PC-9 (cell line): ENCODE measurements at places on chromosomes 4 and X. TPM values are rescaled to one million over a fixed set of nuclear protein-coding genes. Genes with fewer than 3 reads are reported as not detected.

DNA sequence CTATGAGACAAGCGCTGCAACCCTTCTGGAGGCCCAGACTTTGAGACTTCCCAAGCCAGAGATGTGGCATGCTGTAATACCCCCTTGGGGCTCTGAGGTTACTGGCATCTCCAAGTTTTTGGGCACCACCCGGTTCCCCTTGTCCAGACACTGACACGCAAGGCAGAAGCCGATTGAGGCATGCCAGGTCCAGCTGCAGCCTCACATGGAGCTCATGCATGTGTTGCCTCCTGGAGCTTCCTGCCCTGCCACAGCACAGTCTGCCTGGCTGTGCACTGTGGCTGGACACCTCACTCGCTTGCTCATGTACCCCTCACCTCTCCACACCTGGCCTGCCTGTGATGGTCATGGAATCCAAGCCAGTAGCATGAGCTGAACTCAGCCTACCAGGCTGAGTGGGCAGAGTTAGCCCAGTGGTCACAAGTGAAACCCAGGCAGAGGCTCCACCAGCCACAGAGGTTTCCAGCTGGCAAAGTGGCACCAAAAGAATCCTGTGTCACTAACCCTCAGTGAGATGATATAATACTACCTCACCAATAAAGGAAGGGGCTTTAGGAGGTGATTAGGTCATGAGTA lies 789.2 kb upstream of the INTU start:
- H3K4me3 ChIP-seq: no peak overlapping the region
- H3K27ac ChIP-seq: no peak overlapping the region
- DNase-seq: no peak
- H3K4me1 ChIP-seq: no peaks in the 10 kb centered on the region
- H3K36me3 ChIP-seq: no peaks in the 10 kb centered on the region

- DNase-seq: no peak
- H3K27ac ChIP-seq: no peak overlapping the region
- peaks cover 7% of the 10 kb centered on the region; the same call in 1 of the 2 replicates for H3K36me3 ChIP-seq
Observed at GRCh38 chr4:48570646-48571220, 80.7 kb downstream of the ZAR1 start.

DNA sequence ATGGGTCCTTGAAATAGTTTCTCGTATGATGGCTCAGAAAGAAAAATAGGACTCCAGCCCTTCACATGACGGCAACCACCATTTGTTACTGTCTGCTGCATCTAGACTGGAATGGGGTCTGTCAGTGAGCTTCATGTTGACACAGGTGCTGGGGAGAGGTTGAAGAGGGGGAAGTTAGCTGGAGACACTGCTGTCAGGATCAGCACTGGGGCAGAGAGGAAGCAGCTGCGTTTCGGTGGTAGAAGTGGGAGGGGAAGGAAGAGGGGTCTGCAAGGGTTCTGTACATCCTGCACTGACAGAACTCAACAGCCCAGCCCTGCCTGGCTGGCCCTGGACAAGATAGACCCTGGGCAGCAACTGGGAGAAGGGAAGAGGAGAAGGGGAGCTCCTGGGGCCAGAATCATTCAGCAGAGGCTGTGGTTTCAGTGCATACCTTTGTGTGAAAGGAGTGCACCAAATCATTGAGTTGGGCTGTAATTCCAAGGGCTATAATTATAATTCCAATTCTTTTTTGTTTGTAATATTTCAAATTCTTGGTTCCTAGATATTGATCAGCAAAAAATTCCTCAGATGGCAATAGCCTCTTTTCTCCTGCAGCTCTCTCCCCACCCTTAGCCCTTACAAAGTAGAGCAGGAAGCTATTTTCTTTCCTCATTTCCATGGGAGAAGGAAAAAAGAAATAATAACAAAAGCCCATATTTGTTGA lies 119.4 kb upstream of the C1GALT1C1 start:
- H3K27ac ChIP-seq: peak overlapping the region; percentile 76
- H3K36me3 ChIP-seq: no peaks in the 10 kb centered on the region
- peaks cover 27% of the 10 kb centered on the region for H3K4me1 ChIP-seq
- H3K27me3 ChIP-seq: no peaks in the 10 kb centered on the region
- DNase-seq: peak; percentile 11
- H3K4me3 ChIP-seq: no peak overlapping the region

- no peak overlapping the region for H3K27ac ChIP-seq
- no peaks in the 10 kb centered on the region for H3K4me1 ChIP-seq
- DNase-seq: no peak
- no peak overlapping the region for H3K4me3 ChIP-seq
Observed at GRCh38 chrX:97766501-97767095, 882.9 kb downstream of the RPA4 start.

DNA sequence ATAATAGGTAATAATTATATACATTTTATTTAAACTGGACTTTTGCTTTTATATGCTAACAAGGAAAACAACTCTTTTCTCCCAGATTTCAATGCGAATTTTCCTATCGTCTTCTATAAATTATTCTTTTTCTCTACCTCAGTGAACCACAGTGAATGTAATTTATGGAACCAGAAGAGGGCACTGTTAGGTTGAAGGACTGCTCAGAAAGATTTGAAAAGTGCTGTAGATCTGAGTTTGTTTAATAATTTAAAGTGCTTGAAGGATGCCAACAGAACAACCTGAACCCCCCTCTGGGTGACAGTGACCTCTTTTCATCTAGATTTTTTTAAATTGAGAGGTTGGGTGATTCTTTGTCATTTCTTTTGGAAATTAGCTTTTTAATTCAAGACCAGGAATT lies 54.9 kb downstream of the PHOX2B start:
- no peak overlapping the region for H3K4me3 ChIP-seq
- H3K27me3 ChIP-seq: no peaks in the 10 kb centered on the region
- H3K27ac ChIP-seq: no peak overlapping the region
- peaks cover 23% of the 10 kb centered on the region; the same call in 1 of the 2 replicates for H3K36me3 ChIP-seq
- no peak for DNase-seq
- H3K4me1 ChIP-seq: no peaks in the 10 kb centered on the region

GRCh38 chr4:6281436-6282313 lies 12.0 kb downstream of the WFS1 start:
- no peak overlapping the region for H3K4me3 ChIP-seq
- no peak overlapping the region for H3K27ac ChIP-seq
- no peak for DNase-seq
- no peaks in the 10 kb centered on the region for H3K36me3 ChIP-seq

GRCh38 chr4:66741081-66741480 lies 804.2 kb downstream of the CENPC start:
- H3K36me3 ChIP-seq: no peaks in the 10 kb centered on the region
- no peaks in the 10 kb centered on the region for H3K27me3 ChIP-seq
- H3K4me3 ChIP-seq: no peak overlapping the region
- H3K4me1 ChIP-seq: no peaks in the 10 kb centered on the region

- H3K4me1 ChIP-seq: peaks cover 9% of the 10 kb centered on the region
- no peak overlapping the region for H3K27ac ChIP-seq
- no peak overlapping the region for H3K4me3 ChIP-seq
- no peaks in the 10 kb centered on the region for H3K36me3 ChIP-seq
- H3K27me3 ChIP-seq: no peaks in the 10 kb centered on the region
Observed at GRCh38 chr4:1785592-1785991, 7.5 kb upstream of the FGFR3 start.

- H3K27ac ChIP-seq: no peak overlapping the region
- no peaks in the 10 kb centered on the region for H3K36me3 ChIP-seq
- no peak overlapping the region for H3K4me3 ChIP-seq
- H3K27me3 ChIP-seq: no peaks in the 10 kb centered on the region
- no peaks in the 10 kb centered on the region for H3K4me1 ChIP-seq
- DNase-seq: no peak
Observed at GRCh38 chrX:39324233-39324930, 523.1 kb downstream of the MID1IP1 start.

Gene PAGE2
- not detected in 2 replicates for total RNA-seq

Gene CTAG2
- total RNA-seq: not detected in 2 replicates

Gene FHL1
- total RNA-seq: 0.65 and 1.7 TPM in 2 replicates

Gene CCSER1
- total RNA-seq: 4.1 and 5.9 TPM in 2 replicates
